ENCODE measurements at places on chromosomes 11 and 22.

- DNase-seq: no peak
Measured at GRCh38 chr11:33258631-33259205, 1.5 kb downstream of the HIPK3 start.

GRCh38 chr11:104581246-104581980 lies 316.8 kb downstream of the CASP12 start:
- no peak for DNase-seq

DNA sequence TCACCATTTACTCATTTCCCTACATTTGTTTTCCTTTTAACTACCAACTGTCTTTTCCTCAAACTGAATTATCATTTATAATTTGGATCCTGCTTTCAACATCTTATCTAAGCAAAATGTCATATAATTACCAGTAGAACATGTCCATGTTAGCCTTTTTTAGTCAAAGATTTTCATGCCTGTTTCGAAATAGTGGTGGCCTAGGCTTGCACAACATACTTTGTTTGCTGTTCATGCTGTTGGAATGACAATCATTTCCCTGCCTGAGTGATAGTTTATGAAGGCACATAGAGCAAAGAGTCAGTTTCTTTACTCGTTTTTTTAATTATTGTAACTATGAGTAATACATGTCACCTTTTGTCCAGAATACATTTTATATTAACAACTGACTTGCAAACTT lies 144.3 kb upstream of the ANO3 start:
- no peak for DNase-seq

DNA sequence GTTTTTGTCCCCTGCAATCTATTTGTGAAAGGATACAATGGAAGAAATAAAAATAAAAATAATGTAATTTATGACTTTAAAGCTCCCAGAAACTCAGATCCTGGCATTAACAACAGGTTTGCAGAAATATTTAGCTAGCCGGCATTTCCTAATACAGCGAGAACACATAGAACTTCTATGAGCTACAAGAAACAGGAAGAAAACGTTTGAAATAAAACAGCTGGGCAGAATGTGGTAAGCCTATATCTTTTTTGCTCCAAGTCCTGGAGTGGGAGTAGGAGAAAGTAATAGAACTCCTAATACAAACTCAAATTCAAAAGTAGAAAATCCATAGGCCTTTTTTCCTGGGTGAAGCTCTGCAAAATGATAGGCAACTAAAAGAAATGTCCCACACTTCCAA lies 29.6 kb upstream of the FIBIN start:
- DNase-seq: no peak

GRCh38 chr11:30346068-30346688 lies 23.3 kb downstream of the ARL14EP start:
- DNase-seq: no peak

DNA sequence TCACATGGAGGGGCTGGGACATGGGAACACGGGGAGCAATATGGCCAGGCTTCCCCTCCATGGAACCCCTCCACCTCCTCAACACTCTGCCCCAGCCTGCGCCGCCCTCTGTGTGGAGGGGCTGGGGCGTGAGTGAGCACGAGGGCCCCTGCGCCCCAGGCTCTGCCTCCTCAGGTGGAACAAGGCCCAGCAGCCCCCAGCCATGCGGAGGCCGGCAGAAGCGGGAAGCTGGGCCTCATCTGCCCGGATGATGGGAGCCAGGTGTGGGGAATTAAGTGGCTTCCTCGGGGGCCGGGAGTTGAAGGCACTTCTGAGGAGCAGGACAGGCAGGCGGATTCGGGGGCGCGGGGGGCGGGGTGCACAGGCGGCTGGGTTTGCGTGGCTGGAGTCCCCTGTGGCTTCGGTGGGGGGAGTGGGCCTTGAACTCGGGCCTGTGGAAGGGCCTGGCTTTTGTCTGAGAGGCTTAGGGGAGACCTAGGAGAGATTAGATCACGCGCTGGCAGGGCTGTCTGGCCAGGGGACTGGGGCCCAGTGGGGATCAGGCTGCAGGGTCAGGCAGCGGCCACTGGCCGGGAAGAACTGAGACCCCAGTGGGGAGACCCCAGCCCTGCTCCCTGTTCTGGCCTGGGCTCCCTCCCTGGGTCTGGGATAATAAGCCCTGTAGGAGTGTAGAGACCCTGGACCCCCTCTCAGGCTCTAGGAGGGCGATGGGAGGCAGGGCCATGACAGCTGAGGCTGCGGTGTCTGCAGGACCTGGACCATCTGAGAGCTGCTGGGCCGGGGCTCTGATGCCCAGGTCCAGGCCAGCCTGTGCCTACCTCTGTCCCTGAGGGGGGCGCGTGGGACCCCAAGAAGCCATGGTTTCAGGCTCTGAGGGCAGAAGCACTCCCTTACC lies 13.3 kb downstream of the PRR33 start:
- DNase-seq: no peak

GRCh38 chr11:93032580-93032979 lies 63.1 kb downstream of the MTNR1B start:
- DNase-seq: no peak

- no peak for DNase-seq
Measured at GRCh38 chr11:67666303-67666645, 8.1 kb downstream of the ALDH3B2 start.

GRCh38 chr11:12829131-12829530 lies 154.9 kb downstream of the TEAD1 start:
- DNase-seq: no peak

GRCh38 chr11:68037411-68038225 lies 1.2 kb upstream of the TCIRG1 start:
- DNase-seq: no peak

- no peak for DNase-seq
Measured at GRCh38 chr22:23060612-23061400, 9.5 kb upstream of the GNAZ start.

DNA sequence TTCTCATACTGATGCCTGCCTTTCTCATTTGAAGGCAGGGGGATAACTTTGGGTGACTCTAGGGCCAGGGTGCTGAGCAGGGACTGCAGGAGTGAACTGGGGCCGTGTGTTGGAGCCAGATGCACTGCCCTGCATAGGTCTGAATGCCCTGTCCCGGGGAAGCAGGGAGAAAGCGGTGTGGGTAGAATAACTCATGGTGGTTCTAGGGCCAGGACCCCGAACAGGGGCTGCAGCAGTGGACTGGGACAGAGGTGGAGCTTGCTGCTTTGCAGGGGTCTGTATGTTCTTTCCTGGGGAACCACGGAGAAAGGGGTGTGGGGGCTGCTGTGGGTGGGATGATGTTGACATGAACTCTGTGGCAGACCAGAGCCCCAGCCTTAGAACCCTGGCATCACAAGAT lies 52.9 kb downstream of the GAB4 start:
- DNase-seq: no peak

DNA sequence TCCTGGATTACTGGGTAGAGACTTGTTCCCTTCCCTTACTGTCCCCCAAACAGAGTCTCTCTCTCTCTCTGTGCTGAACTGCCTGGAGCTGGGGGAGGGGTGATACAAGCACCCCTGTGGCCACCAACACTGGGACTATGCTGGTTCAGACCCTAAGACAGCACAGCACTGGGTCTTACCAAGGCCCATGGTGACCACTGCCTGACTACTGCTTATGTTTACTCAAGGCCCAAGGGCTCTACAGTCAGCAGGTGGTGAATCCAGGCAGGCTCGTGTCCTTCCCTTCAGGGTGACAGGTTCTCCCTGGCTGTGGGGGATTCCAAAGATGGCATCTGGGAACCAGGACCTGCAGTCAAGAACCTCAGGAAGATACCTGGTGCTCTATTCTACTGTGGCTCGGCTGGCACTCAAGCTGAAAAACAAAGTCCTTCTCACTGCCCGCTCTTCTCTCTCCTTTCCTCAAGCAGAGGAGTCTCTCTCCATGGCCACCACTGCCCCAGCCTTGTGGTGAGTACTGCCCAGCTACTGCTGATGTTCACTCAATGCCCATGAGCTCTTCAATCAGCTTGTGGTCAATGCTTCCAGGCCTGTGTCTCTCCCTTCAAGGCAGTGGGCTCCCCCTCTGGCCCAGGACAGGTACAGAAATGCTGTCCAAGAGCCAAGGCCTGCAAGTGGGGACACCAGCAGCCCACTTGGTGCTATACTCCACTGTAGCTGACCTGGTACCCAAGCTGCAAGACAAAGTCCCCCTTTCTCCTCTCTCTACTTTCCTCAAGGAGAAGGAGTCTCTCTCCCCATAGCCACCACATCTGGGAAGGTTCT lies 41.8 kb upstream of the SHANK2 start:
- DNase-seq: no peak

DNA sequence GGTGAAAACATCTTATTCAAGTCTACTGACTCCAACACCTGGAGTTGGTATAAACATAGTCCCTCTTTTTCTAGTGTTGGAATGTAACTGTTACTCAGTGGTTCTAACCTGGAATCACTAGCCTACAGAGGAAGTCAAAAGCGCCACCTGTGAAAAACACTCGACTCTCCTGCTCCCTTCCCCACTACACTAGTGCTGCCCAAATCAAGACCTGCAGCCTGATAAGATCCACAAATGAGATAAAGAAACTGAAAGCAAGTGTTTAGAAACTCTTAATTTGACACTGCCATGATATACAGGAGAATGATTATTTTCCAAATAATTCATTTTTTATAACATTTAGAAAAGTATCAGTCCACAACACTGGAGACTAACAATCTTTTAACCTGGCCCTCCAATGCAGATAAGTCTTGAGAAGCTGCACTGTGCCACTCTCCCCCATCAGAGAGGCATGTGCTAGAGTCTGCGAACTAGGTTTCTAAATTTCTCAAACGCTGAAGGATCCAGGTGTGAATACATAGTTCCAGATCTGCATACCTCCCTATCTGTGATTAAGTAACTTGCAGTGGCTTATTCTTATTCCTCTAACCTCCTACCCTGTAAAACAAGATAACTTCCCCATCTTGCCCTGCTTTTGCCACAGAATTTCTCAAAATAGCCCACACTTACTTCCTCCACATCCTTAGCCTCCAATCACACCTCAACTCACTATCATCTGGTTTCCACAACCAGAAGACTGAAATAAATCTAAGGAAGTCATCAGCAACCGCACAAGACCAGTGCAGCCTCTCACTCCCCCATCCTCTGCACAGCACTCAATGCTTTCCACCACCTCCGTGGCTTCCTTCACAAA lies 88.1 kb downstream of the RRAS2 start:
- no peak for DNase-seq

- DNase-seq: no peak
Measured at GRCh38 chr11:117299351-117300282, 8.5 kb downstream of the BACE1-AS start.

- DNase-seq: no peak
Measured at GRCh38 chr11:61113201-61113600, 10.9 kb downstream of the CD5 start.

GRCh38 chr11:62588966-62589637 lies 2.2 kb downstream of the TUT1 start:
- no peak for DNase-seq

DNA sequence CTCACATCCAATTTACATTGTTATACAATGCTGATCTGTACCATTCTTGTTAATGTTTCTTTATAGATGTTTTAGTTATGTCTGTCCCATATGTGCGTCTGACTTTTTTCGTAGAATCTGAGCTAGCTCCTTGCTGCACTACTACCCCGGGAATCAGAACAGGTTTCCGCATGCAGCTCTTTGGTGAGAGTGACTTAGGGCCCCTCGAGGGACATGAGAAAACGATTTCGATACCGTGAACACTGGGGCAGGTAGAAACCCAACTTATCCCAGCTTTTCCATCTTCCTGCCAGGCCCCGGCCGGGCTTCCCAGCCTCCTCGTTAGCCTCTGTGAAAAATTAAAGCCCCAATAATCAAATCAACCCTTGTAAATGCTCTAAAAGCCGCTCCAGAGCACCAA lies 23.4 kb upstream of the PKNOX2 start:
- no peak for DNase-seq

DNA sequence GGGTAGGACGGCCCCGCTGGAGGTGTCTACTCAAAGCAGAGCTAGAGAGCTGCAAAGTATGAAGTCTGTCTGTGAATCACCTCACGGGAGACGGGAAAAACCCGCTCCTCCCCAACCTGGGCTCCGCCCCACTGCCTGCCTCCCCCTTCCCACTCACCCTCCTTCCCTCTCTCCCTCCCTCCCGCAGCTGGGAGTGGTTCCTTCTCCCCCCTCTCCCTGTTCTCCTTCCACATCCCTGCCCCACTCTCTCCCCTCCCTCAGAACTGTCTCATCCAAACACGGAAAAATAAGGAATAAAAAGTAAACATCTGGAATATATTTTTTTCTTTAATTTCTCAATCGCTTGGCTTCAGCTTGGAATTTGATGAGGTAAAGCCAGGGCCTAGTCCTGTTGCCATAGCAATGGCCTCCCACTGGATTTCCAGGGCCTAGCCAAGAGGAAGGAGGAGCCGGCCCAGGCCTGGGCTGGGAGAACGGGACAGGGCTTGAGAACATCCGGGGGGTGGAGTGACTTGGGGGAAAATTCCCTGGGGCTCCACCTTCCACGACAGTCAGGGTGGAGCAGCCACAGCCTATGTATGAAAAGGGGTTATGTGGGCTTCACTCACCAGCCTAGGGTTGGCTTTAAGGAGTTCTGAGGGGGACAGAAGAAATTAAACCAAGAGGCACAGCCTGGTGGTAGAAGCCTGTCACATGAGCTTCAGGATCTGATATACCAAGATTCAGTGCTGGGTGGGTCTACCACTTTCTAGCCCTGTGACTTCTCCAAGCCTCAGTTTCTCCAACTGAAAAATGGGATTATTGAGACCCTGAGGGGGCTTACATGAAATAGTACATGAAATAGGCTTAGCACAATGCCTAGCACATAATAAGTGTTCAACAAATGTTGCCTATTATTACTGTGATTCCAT lies 2.2 kb downstream of the TNKS1BP1 start:
- no peak for DNase-seq

GRCh38 chr11:82874646-82875523 lies 25.3 kb downstream of the PRCP start:
- DNase-seq: no peak

DNA sequence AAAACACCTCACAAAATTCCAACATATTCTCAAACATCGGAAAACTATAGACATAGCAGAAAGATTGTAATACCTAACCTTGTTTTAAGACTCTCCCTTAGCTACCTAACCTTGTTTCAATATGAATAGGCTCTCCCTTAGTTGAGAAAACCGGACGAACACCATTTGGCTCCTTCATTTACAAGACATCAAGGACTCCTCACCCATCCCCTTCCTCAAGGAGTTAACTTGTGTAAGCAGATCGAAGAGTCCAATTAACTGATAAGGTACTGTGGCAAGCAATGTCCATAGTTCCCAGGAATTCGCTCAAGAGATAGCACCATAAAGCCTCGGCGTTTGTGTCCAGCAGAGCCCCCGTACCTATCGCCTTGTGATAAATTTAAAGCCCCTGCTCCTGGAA lies 4.6 kb upstream of the ACRV1 start:
- DNase-seq: no peak

DNA sequence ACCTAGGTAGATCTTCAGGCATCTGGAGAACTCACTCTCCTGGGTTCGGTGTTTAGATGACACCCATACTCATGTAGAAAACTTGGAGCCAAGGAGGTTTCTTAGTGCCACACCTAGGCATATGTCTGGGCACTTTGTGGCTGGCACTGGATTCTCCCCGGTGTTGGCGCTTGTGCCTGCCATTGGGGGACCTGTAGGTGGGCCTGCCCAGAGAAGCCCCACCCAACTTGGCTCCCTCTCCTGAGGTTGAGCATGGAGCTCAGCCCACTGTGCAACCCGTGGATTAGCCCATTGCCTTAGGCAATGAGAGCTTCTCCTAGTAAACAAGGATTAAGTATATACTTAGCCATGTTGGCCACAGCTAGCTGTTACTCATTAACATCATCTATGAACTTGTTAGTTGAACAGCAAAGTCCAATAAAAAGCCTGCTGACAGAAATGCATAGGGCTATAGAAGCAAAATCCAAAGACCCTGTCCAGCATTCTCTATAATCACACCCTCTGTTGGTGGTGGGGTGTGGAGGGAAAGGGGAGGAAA lies 335.5 kb upstream of the CHORDC1 start:
- no peak for DNase-seq
